ENCODE measurements at places on chromosomes 11 and 22.

- DNase-seq: no peak
Observed at GRCh38 chr11:9090488-9091043, 833 bp downstream of the SCUBE2 start.

DNA sequence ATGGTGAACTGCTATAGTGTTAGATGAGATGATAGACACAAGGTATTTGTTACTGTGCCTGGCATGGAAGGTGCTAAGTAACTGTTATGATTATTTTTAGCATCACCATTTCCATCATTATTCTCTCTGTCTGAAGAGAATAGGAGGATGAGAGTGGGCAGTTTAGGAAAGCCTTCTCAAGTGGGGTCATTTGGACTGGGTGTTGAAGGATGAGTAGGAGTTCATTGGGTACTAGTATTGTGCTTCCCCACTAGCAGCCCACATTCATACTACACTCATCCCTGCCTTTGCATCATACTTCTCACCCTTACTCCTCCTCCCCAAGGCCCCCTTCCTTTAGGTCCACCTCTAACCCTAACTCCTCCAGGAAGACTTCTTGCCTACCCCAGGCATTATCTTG lies 20.6 kb downstream of the MYEOV start:
- DNase-seq: no peak

DNA sequence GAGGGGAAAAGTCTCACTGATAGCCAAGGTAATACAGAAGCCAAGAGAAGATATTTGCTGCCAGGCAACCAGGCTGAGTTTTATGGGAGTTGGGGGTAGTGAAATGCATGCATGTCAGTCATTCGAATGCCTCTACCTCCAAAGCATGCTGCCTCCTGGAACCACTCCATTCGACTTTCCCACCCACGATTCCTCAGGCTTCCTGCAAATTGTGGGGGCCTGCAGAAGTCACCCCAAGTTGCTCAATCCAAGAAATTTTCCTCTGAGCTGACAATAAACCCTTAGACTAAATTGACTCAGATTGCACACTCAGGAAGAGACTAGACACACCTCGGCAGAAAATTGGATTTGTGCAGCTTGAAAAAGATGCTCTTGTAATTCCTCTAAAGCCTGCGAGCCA lies 73.6 kb upstream of the GRK3 start:
- no peak for DNase-seq

DNA sequence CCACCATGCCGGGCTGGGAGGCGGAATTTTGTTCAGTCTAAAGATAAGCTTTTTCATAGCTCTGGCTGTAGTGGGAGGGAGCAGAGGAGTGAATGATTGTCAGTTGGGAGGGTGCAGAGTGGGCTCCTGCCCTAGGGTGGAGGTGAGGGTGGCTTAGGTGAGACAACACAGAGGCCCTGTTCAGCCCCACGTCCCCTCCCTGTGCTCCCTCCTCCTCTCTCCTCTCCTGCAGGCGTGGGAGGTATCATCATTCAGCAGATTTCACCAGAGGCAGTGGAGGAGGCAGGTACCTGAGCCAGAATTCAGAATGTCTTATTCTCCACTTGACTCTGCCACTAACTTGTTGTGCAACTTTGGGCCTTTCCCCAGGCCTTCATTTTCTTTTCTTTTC lies 1.7 kb upstream of the THRSP start:
- no peak for DNase-seq

GRCh38 chr11:110912437-110912836 lies 200.2 kb upstream of the ARHGAP20 start:
- DNase-seq: no peak
